ENCODE measurements at places on chromosomes 13 and 19. TPM values are rescaled to one million over a fixed set of nuclear protein-coding genes. Genes with fewer than 3 reads are reported as not detected.

CACNG7 gene
- not detected for total RNA-seq

CACNG8 gene
- not detected for total RNA-seq

CACNA1A gene
- total RNA-seq: 0.34 TPM

C1QTNF9 gene
- total RNA-seq: not detected

PEAK3 gene
- 0.84 TPM for total RNA-seq

GPR12 gene
- total RNA-seq: not detected

MIA gene
- total RNA-seq: 0.59 TPM

CBARP gene
- total RNA-seq: 0.32 TPM

TNFSF9 gene
- total RNA-seq: 1.6 TPM

MRPS12 gene
- total RNA-seq: 68.3 TPM

OXGR1 gene
- total RNA-seq: not detected

ZNF540 gene
- 0.41 TPM for total RNA-seq

MYH14 gene
- not detected for total RNA-seq

GFY gene
- not detected for total RNA-seq

PRR12 gene
- total RNA-seq: 43.3 TPM

RASA3 gene
- 84.2 TPM for total RNA-seq

SUPT5H gene
- 150 TPM for total RNA-seq

ANGPTL8 gene
- not detected for total RNA-seq

LRFN3 gene
- 11.4 TPM for total RNA-seq

IQCN gene
- total RNA-seq: 5.4 TPM

ZNF625 gene
- total RNA-seq: 5.0 TPM

ZNF681 gene
- 3.8 TPM for total RNA-seq

WASF3 gene
- 0.30 TPM for total RNA-seq

CCDC169 gene
- 0.32 TPM for total RNA-seq

F7 gene
- not detected for total RNA-seq

ZNF433 gene
- 0.16 TPM for total RNA-seq

PROSER1 gene
- 68.8 TPM for total RNA-seq

ZNF222 gene
- total RNA-seq: 2.7 TPM

PPFIA3 gene
- 1.3 TPM for total RNA-seq

LILRB5 gene
- total RNA-seq: not detected

ACP5 gene
- 34.4 TPM for total RNA-seq

PGPEP1 gene
- total RNA-seq: 30.2 TPM

FOXA3 gene
- not detected for total RNA-seq

CCNA1 gene
- total RNA-seq: 14.1 TPM

ARHGAP33 gene
- total RNA-seq: 67.1 TPM

KRTDAP gene
- not detected for total RNA-seq

KCNN1 gene
- total RNA-seq: not detected

ZSCAN22 gene
- 3.6 TPM for total RNA-seq

CEACAM3 gene
- not detected for total RNA-seq

RABAC1 gene
- 67.5 TPM for total RNA-seq

TUBB4A gene
- total RNA-seq: 5.9 TPM

MAG gene
- 0.36 TPM for total RNA-seq

CALM3 gene
- 523 TPM for total RNA-seq

IGFL1 gene
- not detected for total RNA-seq

PROZ gene
- 0.20 TPM for total RNA-seq

HDGFL2 gene
- 58.8 TPM for total RNA-seq

ATF5 gene
- total RNA-seq: 10.7 TPM

IL4I1 gene
- 2.1 TPM for total RNA-seq

Measured in T-helper 2 cell treated with Interferon-gamma antibody and Interleukin-4, amounts not matched to agents 100 ng/mL and 5 ng/mL, for 36 hours (primary cell).